ENCODE measurements at places on chromosomes 7 and 10. TPM values are rescaled to one million over a fixed set of nuclear protein-coding genes. Genes with fewer than 3 reads are reported as not detected.

The GALNT11 gene
- total RNA-seq = 19.8 TPM

The CCDC71L gene
- total RNA-seq = 5.2 TPM

The SFTPD gene
- not detected for total RNA-seq

The LRRC17 gene
- total RNA-seq = 28.2 TPM

The LRGUK gene
- total RNA-seq = 1.6 TPM

The SAMD9L gene
- total RNA-seq = 4.2 TPM

The CH25H gene
- total RNA-seq = under 0.01 TPM

The PAPOLB gene
- total RNA-seq = under 0.01 TPM
